ENCODE measurements at places on chromosomes 12 and 14. TPM values are rescaled to one million over a fixed set of nuclear protein-coding genes. Genes with fewer than 3 reads are reported as not detected.

GRCh38 chr12:6817662-6818157, 3.9 kb upstream of the GPR162 start:
- DNase-seq, result no peak

DNA sequence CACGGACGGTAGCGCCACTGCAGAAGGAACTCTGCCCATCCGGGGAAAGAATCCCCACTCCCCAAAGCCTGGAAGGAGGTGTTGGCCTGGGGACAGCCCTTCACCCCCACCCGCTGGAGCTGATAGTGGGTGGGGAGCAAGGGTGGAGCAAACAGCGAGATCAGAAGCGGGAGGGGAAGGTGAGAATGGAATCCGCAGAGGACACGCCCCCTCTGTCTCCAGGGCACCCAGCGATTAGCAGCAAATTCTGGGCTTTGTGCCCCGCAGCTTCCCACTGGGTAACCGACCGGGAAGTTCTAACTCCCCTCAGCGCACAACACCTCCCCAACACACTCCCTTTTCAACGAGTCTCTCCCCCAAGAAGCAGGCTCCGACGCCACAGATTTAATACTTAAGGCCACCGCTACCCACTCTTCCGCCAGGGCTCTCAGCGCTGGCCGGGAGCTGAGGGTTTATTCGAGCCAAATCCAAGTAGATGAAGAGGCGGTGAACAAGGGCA, 1.4 kb downstream of the SLC25A29 start:
- DNase-seq, result peak; percentile 52

- no peak for DNase-seq
Observed at GRCh38 chr12:27896419-27896990, 76.0 kb downstream of the PTHLH start.

GRCh38 chr14:95319312-95320077, at the start of gene CLMN:
CLMN (minus strand) TSS chr14:95319908; CDS start chr14:95319792, 116 bp downstream.
- peak; percentile 44 for DNase-seq

- peak; percentile 23 for DNase-seq
Observed at GRCh38 chr12:2858944-2859421, 2.1 kb upstream of the TEX52 start.

- no peak for DNase-seq
Observed at GRCh38 chr12:22229652-22230279, 104.7 kb downstream of the ST8SIA1 start.

DNA sequence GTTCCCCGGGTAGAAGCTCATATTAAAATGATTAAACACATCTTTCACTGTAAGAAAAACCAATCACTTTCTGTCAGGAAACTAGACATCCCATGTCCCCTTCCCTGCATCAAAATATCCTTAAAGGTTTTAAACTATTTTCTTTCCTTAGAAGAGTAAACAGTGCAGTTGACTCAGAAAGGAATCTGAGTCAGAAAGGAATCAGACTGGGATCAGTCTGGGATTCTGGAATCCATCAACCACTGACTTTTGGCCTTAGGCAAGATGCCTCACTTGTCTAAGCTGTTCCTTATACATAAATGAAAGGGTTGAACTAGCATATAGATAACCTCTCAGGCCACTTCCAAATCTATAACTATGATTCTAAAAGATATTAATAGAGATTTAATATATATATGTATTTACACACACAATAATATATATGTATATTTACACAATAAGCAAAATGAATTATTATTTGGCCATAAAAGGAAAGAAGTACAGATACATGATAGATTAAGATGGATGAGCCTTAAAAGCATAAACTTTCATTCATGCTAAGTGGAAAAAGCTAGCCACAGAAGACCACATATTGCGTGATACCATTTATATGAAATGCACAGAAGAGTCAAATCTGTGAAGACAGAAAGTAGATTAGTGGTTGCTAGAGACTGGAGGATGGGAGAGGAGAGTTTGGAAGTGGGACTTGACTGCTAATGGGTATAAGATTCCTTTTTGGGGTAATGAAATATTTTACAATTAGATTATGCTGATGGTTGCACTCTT, 114.4 kb downstream of the SLC38A1 start:
- DNase-seq, result no peak

DNA sequence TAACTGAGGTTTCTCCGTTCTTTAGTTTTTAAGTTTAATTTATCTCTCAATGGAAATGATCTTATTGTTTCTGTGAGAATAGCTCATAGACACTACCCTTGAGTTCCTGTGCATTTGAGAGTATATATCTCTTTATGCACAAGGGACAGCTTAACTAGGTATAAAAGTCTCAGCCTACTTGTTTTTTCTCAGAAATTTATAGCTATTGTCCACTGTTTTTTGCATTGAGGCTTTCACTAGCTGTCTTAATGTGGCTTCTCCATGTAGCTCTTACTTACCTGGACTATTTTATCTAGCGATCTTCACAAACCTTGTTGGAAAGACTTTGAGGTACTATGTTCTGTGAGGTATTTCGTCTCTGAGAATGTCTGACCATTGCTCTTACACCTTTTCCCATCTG, 153.9 kb upstream of the RTL1 start:
- no peak for DNase-seq

DNA sequence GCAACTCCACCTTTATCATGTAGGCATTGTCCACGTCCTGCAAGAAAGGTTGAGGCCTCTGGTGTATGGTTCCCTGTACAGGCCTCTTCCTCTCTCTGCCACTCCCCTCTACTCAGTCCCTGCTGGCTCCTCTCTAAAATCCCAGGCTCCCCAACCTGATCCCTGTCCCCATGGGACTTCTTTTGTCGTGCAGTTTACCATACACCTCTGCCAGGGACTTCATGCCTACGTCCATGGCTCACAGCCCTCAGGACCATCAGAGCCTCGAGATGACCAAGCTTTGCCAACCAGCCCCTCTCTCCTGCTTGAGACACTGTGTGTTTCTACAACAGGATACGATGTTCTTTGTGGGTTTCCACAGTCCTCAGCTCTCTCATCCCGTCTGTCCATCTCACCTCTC, 2.9 kb downstream of the KRT2 start:
- DNase-seq, result no peak

DNA sequence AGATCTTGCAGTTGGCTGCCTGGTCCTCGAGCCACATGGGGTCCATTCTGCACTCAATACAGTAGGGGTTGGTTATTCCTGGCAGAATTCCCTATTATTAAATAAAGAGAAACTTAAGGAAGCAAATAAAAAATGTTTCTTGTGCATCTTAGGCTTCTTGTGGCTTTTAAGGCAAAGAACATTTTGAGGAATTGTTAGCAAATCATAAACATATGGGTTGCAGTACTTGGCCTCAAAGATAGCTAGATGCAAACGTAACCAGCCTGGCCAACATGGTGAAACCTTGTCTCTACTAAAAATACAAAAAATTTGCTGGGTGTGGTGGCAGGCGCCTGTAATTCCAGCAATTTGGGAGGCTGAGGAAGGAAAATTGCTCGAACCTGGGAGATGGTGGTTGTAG, 50.8 kb upstream of the KCNA5 start:
- DNase-seq, result no peak

- peak; percentile 56 for DNase-seq
Observed at GRCh38 chr12:124480469-124481256, 86.7 kb downstream of the NCOR2 start.

- DNase-seq, result no peak
Observed at GRCh38 chr14:71525663-71526221, 406.5 kb upstream of the RGS6 start.

DNA sequence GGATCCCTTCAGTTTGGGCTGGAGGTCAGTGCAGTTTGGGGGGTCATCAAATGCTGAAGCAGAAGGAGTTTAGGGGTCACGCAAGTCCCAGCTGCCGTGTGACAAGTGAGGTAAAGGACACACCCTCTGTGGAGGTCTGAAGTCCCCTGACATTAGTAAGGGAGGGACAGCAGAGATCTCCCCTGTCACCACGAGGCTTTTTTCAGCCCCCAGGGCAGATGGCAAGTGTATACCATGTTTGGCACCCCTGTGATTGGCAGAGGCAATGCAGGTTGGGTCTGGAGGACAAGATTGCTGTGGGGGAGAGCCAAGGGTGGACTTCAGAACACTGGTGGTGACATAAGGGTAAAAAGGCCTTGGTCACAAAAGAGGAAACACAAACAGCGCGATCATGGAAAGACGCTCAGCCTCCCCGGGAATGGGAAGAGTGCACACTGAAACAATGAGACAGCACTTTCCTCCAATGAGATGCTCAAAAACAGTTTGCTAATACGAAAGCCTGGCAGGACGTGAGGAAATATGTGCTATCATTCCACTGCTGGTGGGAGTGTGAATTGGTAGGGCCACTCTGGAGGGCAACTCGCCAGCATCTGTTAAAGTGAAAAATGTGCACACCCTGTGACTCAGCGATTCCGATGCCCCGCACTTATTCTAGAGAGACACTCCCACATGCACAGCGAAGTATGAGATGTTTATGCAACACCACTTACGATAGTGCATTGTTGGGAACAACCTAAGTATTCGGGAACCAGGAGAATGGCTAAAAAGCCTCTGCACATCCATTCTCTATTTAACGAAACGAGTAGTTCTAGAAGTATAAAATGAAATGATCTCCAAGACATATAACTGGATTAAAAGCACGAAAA, 14.4 kb upstream of the CD27 start:
- DNase-seq, result peak; percentile 67

GRCh38 chr12:57580466-57580795, 10.6 kb upstream of the PIP4K2C start:
- DNase-seq, result no peak

GRCh38 chr14:96727073-96727472, 70.1 kb upstream of the VRK1 start:
- DNase-seq, result no peak

- no peak for DNase-seq
Observed at GRCh38 chr14:94044476-94045091, 18.4 kb downstream of the OTUB2 start.

GRCh38 chr12:39816671-39817185, 197.1 kb upstream of the ABCD2 start:
- no peak for DNase-seq

- no peak for DNase-seq
Observed at GRCh38 chr14:68748691-68749090, 44.2 kb downstream of the ZFP36L1 start.

DNA sequence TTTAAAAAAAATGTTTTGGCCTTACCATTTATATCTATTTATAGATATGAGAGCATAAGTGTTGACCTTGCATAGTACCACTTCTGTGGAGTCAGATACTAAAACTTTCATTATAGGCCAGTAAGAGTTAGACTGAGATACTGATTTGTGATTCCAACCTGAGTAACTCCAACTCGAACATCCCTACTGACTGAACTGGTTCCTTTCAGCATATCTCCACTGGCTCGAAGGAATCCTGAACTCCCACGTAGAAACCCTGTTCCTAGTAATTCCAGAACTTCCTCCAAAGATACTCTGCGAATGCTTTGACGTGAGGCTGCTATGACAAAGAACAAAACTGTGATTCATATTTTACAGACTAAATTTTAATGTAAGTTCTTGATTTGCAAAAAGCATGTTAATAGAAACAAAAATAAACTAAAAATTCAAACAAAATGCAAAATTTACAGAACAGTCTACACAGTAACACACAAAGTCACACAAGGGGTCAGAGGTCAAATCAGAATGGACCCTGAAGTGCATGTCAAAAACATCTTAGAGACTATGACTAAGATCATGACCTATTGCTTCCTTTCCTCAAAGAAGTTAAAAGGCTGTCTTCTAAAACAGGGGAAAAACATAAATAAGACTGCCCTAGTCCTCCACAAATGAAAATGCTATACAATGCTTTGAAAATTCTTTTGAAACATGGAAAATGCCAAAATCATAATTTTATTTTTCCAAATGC, 31.5 kb downstream of the HEATR5A start:
- DNase-seq, result no peak

DNA sequence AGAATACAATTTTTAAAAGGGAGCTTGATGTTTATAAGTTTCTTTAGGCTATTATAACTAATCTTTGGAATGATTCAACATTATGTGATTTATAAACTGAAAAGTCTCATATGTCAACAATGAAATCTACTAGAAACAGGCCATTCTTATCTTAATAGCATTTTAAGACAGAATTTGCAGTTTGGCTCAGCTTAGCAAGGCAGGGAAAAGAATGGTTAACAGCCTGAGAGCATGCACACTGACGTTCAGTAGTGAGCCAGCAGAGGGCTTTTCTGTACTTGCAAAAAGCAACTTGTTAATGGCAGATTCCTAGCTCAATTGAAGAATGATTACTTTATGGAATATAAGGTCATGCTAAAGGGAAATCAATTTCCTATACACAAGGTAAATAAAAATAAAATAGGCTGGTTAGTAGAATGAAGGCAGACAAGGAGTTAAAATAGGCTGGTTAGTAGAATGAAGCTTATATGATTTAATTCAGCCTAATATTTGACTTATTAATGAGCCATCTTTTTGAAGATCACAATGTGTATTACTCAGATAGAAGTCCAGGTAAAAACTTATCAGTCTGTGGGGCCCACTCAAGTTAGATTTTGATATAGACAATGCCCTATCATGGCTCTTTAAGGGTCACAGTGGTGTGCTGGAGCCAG, 95.9 kb downstream of the OTOGL start:
- no peak for DNase-seq

GRCh38 chr12:6823182-6824084, 1.8 kb downstream of the GPR162 start:
- DNase-seq, result no peak

DNA sequence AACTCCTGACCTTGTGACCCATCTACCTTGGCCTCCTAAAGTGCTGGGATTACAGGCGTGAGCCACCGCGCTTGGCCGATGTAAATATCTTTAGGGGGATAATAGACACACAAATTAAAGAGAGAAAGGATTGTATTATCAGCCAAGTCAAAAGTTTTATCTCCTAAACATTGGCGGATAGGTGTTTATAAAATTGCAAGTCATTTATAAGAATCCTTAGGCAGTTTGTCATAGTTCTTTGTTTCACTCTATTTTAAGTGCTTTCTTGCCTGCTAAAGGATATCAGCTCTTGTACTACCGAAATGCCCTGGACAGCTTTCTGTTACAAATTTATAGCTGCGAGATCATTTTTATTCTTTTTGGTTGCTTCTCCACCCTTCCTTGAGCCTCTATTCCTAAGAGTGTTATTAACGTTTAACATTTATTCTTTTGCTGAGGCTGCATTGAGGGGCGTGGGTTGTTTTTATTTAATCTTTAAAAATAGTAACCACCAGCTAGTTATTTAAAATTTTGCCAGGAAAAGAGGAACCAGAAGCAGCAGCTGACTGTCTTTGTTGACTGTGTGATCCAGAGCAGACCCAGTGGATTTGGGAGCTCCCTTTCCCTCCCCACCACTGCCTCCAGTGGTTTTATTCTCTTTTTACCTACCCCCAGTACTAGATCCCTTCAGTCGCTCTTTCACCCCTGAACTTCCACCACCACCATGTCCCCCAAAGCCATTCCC, 106.4 kb downstream of the DIP2B start:
- no peak for DNase-seq

Gene KRT83
- not detected for total RNA-seq

Gene RNASE1
- 294 TPM for total RNA-seq

Gene BORCS5
- total RNA-seq, result 8.7 TPM

Gene HOXC12
- not detected for total RNA-seq

Gene SLC24A4
- total RNA-seq, result 0.36 TPM

Gene AKAP3
- total RNA-seq, result 2.7 TPM

Gene TMTC3
- total RNA-seq, result 8.8 TPM

Gene ACRBP
- total RNA-seq, result 1.4 TPM
